ENCODE measurements at places on chromosomes 12 and 14.

- no peak for DNase-seq
Measured at GRCh38 chr14:71523630-71524319, 408.5 kb upstream of the RGS6 start.

DNA sequence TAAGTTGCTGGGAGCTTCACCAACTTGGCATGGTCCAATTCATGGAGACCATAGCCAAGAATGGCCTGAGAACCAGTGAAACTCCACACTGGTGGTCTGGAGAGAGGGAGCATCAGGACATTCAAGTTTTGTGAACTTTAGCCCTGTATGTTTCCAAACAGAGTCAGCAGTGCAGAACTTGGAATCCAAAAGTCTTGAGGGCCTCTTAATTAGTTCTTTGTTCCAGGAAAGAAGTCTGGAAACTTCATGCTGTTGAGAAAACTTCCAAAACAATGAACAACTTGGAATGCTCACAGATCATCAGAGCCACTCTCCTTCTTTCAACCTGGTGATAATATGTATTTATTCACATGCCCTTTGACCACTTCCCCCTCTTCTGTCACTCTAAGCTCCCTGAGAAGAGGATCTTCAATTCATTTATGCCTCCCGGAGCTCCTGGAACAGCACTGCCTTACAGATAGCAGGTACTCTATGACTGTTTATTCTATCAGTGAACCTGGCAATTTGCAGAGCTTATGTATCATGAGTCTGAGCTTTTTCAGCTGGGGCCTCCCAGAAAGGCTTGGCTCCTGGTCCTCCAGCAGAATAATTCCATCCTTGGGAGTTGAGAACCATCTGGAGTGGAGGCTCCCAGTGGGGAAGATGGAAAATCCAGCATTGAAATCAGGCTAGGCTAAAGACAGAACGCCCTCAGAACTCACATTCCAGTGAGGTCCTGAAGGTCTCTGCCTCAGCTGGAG lies 191.4 kb downstream of the KTN1 start:
- DNase-seq = no peak

- DNase-seq = no peak
Measured at GRCh38 chr12:68036642-68037041, 47.4 kb downstream of the IFNG-AS1 start.

DNA sequence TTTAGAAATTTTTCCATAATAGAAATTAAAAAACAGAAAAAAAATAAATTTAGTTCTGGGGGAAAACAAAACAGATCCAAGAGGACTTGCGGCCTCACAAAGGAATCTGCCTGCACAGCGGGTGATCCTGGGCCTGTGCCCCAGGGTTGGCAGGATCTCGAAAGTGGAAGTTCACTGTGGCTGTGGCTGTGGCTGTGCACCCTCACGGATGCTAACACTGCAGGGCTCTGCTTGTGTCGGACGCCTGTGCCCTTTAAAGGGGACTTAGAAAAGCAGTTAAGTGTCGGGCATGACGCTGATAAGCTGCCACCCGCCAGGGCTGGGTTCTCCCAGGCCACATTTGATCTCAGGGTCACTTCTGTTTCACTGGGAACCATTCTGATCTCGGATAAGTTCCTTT lies 209.1 kb downstream of the TTC7B start:
- DNase-seq = no peak

DNA sequence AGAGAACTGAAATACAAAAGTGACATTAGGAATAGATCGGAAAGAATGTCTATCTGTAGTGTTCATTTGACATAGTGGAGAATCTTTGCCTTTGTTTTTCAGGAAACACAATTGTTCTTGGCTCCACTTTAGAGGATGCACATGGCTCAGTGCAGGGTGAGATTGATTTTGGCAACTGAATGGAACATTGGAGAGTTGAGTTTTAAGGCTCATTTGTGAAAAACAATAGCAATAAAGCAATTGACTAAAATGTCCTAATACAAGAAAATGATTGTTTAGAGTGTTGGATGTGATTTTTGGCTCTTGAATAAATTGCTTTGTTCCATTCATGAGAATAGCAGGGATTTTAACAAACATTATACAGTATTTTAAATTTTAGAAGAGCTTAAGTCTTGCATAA lies 116.4 kb downstream of the SLC38A1 start:
- DNase-seq = no peak

GRCh38 chr12:20142956-20143355 lies 225.4 kb upstream of the PDE3A start:
- no peak for DNase-seq

- DNase-seq = no peak
Measured at GRCh38 chr14:92956961-92957360, 34.0 kb downstream of the CHGA start.

Measured in stimulated activated CD4-positive, alpha-beta T cell treated with anti-CD3 and anti-CD28 coated beads, Interleukin-1b, Interleukin-23, amount 100 ng/mL, for 48 hours (primary cell).